ENCODE measurements at places on chromosomes 3 and 15. TPM values are rescaled to one million over a fixed set of nuclear protein-coding genes. Genes with fewer than 3 reads are reported as not detected.

- no peak for DNase-seq
- H3K4me1 ChIP-seq, result peaks cover 2% of the 10 kb centered on the region
- H3K27me3 ChIP-seq, result no peaks in the 10 kb centered on the region
- H3K4me3 ChIP-seq, result no peak overlapping the region
- peaks cover 51% of the 10 kb centered on the region for H3K36me3 ChIP-seq
- H3K27ac ChIP-seq, result no peak overlapping the region
Observed at GRCh38 chr3:134517791-134518190, 31.9 kb downstream of the CEP63 start.

DNA sequence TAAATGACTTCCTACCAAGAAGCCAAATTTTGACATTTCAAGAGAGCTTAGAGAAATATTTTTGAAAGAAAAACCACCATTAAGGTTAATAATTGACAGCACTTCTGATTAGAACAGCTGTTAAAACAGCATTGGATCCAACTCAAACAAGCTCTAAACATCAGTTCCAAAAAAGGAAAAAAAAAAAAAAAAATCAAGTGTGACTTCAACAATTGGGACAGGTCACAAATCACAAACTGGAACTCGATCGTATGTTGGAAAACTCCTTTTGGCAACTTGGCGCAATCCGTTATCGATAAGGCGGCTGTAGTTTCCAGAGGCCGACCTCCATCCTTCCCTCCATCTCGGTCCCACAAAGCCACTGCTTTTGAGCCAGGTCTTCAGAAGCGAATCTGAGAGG, 17.8 kb downstream of the TLE3 start:
- H3K27ac ChIP-seq, result no peak overlapping the region
- H3K36me3 ChIP-seq, result peaks cover 29% of the 10 kb centered on the region
- H3K4me3 ChIP-seq, result no peak overlapping the region
- no peak for DNase-seq
- no peaks in the 10 kb centered on the region for H3K27me3 ChIP-seq
- peaks cover 34% of the 10 kb centered on the region for H3K4me1 ChIP-seq

- H3K27me3 ChIP-seq, result no peaks in the 10 kb centered on the region
- DNase-seq, result no peak
- no peak overlapping the region for H3K4me3 ChIP-seq
- H3K36me3 ChIP-seq, result no peaks in the 10 kb centered on the region
Observed at GRCh38 chr3:76698136-76698706, 341.7 kb upstream of the ROBO2 start.

- no peak for DNase-seq
- H3K4me3 ChIP-seq, result no peak overlapping the region
- no peaks in the 10 kb centered on the region for H3K4me1 ChIP-seq
- no peaks in the 10 kb centered on the region for H3K36me3 ChIP-seq
- no peak overlapping the region for H3K27ac ChIP-seq
Observed at GRCh38 chr15:26757141-26757540, 15.7 kb downstream of the GABRB3 start.

Gene FYCO1
- polyA plus RNA-seq, result 1.2 TPM

Gene TMPRSS7
- polyA plus RNA-seq, result not detected

Gene BOC
- not detected for polyA plus RNA-seq
